H54 (cell line): ENCODE measurements at places on chromosomes 5 and 9.
A peak's percentile ranks its signal among the peaks of the same experiment; 100 is the strongest.

DNA sequence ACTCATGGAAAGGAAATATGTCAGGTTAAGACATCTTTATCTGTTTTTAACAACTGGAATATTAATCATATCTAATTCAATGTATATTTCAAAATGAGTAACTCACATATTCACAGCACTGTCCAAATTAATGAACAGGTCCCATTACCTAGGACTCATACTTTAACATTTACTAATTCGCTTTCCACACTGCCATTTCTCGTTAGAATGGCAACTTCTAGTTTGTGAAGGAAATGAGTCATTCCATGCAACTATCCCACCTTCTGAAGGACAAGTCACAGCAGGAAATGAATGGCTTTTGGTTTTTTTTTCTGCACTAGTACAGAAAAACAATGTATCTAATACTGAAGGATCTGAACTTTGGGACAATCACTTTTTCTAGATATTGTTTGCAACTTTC, 24.6 kb upstream of the IFNK start:
- DNase-seq: peak; percentile 12

- no peak for DNase-seq
Measured at GRCh38 chr5:126274763-126275125, 148.5 kb upstream of the GRAMD2B start.

DNA sequence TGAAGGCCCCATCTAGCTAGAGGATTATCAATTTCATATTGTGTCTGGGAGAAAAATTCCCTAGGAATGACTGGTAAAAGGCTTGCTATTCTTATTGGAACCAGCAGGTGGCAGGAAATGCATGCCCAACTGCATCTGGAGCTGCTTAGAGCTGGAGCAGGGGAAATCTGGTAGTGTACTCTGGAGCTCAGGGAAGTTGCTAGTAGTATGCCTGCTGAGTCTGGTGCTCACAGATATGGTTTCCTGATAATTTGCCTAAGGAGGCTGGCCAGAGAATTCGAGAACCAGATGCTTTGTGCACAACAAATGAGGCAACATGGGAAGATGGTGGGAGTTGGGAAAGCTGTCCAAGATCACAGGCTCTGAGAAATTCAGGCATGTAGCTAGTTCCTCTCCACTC, 53.7 kb downstream of the G3BP1 start:
- peak; percentile 26 for DNase-seq

DNA sequence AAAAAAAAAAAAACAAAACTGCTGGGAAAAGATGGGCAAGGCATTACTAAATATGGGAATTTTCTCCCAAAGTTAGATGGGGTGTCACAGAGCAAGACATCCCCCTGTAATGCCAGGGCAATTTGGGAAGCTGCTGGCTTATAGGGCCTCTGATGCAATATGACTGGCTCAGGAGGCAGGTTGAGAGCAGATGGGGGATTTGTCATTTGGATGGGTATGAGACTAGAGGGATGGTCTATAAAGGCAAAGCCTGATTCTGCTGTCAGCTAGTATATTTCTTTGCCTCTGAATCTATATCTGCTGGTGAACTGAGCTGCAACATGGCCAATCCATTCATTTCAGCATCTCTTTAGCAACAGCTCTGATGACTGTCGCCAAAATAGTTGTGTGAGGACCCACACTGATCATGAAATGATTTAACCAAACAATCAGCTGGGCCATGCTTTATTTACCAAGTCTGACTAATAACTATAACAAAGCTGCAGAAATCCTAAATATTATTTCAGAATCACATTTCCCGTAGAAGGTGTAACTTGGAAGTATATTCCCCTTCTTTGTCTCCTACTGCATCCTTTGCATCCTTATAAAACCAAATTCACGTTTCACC, 455.1 kb upstream of the ZNF608 start:
- DNase-seq: no peak

DNA sequence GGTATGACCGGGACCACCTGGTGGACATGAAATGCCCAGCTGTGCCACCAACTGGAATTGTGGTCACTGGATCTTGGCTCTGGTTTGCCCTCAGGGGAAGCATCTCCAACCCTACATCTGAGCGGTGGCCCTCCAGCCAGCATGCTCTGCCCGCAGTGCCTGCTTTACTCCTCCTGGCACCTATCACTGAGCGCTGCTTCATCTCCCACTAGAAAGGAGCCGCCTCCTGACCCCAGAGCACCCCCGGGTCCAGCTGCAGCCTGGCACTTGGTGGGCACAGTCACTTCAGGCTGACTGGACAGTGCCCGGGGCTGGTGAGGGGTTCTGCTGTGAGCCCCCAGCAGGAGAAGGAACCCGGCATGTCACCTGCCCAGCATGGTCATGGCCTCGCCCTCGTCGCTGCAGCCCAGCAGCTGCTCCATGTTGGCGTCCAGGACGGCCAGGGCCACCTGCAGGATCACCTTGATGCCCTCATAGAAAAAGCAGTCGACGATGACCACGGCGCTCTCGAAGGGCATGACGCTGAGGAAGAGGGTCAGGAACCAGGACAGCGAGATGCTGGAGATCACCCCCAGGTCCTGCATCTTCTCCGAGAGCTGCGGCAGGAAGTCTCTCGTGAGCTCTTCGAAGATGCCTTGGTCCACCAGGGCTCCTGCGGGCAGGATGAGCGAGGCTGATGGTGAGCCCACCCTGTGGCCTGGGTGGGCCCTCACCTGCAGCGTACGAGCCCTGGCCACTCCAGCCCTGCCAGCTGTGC, 16.1 kb upstream of the MRNIP start:
- no peak for DNase-seq

DNA sequence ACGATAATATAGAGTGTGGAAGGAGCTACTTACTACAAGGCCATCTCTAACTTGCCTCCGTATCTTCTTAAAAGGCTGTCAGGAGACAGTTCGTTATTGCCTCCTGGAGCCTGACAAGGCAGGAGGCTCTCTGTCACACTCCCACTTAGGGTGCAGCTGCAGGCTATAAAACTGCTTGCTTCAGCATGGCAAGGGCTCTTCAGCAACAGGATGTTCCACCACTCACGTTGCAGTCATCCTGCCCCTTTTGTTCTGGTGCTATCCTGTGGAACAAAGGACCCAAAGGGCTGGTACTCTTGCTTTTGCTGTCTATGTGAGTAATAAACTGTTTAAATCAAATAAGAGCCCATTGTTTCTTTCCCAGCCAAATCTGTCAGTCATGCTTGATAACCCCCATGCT, 508.9 kb downstream of the NTRK2 start:
- DNase-seq: no peak

- DNase-seq: no peak
Measured at GRCh38 chr9:96251451-96251850, 50.5 kb downstream of the HSD17B3 start.

DNA sequence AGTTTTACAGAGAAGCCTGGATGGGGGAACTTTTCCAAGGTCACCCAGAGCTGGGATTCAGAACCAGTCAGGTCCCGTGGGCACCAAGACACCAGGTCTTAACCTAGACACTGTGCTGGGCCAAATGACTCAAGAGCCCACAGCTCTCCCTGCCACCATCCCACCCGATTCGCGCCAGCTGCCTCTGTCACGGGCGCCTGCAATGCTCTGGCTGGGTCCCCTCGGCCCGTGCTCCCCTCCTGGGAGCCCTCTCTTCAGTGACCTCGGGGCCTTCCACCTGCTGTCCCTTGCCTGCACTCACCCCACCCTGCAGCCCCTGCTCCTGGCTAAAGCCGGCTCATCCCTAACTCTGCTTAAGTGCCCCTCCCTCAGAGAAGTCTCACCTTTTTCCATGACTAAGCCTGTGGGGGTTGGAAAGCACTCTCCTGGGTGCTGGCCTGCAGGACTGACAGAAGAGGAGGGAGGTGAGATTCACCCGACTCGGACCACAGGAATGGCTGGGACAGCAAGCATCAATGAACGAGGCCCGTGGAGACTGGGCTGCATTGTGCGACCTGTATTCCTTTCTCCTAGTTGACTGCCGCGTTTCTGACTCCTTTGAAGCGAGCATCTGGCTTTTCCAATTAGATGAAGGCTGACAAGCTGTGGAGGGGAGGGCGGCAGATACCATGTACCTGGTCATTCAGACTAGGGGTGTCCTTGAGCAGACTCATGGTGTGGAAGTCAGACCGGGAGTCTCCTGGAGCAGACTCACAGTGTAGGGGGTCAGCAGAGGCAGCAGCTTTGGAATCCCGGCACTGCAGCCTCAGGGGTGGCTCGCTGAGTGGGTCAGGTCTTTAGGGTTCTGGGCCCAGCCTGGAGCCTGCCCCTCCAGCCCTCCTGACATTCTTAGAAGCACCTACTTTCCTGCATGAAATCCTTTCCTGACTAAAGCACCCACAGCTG, 5.8 kb upstream of the IL4 start:
- DNase-seq: no peak

DNA sequence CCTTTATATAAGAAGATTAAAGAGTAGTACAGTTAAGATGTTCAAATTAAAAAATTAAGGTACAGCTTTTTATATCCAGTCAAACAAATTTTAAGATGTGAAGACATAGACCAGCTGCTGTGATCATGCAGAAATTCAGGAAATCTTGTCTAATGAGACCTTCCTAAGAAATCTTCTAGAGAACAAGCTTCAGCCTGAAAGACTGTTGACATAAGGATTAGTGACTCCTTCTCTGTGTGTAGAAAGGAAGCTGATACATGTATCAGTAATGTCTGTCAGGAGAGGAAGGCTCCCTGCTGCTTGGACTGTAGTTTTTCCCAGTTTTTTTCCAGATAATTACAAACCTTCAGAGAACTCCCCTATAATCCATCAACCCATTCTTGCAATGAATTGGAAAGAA, 75.8 kb upstream of the PCSK5 start:
- no peak for DNase-seq

GRCh38 chr5:60349891-60350415, 350.0 kb downstream of the DEPDC1B start:
- DNase-seq: no peak

DNA sequence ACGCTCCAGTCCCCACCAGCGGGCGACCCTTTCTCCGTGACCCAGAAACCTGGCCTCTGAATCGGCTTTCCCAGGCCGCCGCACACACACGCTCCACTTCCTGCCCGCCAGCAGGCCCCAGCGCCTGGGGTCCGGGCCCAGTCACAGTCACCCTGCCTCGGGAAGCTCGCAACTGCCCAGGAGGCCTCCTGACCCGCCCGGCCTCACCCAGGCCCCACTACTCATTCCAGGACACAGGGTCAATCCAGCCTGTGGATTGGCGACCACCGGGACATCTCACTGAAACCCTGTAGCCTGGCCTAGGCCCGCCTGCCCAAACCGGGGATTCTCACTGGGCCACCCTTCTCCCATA, 2.7 kb upstream of the IRX4 start:
- no peak for DNase-seq

DNA sequence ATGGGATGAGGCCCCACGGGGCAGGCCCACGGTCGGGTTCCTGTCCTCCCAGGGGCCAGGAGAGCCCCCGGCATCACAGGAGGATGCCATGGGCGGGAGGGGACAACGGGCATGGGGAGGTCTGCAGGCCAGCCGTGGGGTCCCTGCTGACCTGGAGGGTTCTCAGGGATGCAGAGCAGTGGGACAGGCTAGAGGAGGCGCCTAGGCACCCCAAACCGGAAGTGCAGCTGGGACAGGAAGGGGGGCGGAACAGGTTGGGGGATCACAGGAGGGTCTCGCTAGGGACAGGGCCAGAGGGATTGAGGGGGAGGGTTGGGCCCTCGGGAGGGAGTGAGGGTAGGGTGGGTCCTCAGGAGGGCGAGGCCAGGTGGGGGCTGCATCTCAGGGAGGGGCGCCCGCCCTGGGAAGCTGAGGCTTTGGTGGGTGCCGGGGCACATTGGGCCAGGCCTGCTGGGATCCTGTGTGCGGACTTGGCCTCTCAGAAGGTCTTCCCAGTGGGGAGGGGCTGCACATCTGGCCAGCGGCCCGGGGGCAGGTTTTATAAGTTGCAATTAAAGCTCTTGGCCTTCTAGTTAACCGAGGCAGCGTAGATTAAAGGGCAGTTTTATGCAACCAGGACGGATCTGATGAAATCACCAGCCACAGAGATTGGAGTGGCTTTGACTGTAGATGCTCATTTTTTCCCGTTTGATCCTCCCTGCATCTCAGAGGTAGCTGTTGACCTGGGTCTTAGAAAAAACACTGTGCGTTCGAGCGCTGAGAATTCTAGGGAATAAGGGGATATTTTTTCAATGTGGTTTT, 20.1 kb downstream of the NKD2 start:
- DNase-seq: no peak

DNA sequence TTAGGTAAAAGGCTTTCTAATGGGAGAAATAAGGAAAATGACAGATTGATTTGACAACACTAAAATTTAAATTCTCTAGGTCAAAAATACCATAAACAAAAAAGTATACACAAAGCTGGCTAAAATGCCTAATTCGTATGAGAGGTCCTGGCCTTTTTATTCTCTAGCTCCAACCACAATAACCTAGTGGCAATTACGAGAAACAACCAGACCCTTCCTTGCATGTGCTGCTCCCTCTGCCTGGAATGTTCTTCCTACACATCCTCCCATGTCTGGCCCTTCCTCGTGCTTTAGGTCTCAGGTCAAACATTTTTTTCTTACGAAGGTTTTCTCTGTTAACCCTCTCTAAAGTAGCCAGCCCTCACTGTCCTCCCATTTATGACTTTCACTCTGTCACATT, 176.4 kb upstream of the PLPPR1 start:
- DNase-seq: no peak

GRCh38 chr5:37971483-37972024, 131.7 kb upstream of the GDNF start:
- DNase-seq: no peak

GRCh38 chr5:76836585-76836984, 13.2 kb upstream of the S100Z start:
- no peak for DNase-seq

GRCh38 chr9:132791699-132792240, 86.3 kb downstream of the AK8 start:
- DNase-seq: no peak

- DNase-seq: no peak
Measured at GRCh38 chr9:14270358-14271092, 43.4 kb downstream of the NFIB start.

- no peak for DNase-seq
Measured at GRCh38 chr5:77635067-77635916, 3.2 kb downstream of the OTP start.

GRCh38 chr9:68597362-68597997, 56.8 kb upstream of the TMEM252 start:
- no peak for DNase-seq

DNA sequence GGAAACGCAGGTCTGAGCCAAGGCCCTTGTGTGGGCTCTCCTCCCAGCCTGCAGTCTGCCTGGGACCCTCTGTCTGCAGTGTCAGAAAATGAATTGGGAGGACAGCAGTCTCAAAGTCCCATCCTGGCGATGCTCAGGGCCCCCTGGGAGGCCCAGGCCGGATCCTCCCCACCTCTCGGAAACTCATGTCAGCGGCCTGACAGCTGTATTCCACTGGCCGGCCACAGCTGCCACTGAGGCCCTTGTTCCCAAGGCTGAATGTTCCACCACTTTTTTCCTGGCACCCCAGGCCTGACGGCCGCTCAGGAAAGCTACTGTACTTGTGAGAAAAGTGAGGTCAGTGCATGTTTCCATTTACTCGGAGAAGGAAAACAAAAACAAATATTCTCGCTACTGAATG, 180.0 kb downstream of the FGF18 start:
- DNase-seq: no peak

DNA sequence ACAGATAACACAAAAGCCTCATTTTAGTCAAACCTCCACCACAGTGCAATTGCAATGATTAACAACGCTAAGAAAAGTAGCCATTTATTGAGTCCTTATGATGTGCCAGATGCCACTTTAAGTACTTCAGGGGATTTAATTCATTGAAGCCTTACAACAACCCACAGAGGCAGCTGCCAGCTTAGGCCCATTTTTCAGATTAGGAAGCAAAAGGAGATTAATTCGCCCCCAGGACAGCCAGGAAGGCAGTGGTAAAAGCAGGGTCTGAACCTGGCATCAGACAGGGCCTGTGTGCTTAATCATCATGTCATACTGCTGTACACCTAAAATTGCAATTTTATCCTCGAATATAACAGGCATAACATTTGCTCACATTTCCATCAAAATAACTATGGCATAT, 23.9 kb downstream of the MED27 start:
- no peak for DNase-seq
